IMR-90 (cell line): ENCODE measurements at places on chromosomes 6 and 20. TPM values are rescaled to one million over a fixed set of nuclear protein-coding genes. Genes with fewer than 3 reads are reported as not detected.

- no peak for DNase-seq
Observed at GRCh38 chr20:38473367-38473795, 738 bp downstream of the RALGAPB start.

DNA sequence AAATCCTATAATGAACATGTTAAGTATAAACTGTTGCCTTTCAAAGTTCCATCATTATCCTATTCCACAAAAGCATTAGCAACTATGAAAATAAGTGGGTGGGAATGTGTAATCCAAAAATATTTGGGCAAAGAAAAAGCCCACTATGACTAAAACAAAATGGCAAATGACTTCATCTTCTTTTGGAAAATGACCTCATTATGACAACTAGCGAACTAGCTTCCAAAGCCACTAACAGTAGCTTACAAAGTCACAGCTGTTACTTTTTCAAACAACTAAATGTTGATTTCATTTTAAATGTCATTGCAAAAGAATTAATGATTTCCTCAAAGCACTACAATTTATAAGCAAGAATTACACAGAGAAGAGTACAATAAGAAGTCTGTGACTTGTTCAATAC lies 49.8 kb upstream of the RUNX2 start:
- DNase-seq, result peak; percentile 54

DNA sequence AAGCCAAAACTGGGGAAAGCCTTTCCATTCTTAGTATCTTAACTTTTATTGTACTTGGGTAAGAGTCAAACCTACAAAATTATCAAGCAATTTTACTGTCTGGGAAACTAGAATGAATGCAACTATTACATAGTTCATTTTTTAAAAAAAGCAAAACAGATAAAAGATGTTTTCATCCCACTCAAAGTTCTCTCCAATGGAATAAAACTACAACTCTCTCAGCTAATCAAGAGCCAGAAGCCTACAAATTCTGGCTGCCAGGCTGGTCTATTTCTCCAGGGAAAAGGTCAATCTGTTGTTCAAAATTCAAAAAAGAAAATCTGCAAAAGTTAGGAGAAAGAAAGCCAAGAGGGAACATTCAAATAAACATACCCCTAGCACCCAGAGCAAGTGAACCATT lies 56.2 kb downstream of the COL12A1 start:
- no peak for DNase-seq

DNA sequence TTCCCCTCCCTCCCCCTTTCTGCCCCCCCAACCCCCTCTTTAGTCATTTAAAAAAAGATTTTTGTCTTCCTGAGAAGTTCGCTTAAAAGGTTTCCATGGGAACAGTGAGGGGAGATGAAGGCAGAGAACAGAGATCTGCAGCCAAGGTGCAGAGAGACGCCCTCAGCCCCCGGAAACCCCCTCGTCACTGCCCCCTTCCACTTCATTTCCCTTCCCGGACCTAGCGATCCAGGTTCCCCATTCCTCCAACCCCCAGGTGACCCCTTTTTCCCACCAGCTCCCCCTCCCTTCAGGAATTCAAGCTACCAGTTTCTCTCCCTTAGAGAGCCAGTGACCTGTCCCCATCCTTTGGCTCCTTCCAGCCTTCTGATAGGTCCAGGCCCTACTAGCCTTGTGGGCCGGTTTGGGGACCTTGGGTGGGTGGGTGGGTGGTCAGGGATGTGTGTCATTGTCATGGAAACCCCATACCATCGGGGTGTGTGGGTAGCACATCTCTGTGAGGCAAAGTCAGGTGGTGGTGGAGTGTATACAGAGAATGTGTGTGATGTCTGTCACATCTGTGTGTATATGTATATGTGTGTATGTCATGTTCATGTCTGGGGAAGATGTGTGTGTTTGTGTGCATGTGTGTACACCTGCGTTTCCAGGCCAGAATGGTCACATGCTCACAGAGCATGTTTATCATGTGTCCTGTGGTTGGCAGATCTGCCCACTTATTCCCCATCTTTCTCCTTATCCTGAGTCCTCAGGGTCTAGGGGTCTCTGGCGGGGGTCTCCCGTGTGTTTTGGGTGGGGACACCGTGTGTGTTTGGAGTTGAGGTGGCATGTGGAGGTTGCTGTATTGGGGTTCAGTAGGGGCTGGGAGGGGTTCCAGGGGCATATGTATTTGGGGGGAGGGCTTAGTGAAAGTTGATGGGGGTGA lies 7.0 kb downstream of the SYNGAP1 start:
- DNase-seq, result no peak

GRCh38 chr6:44439270-44440045 lies 52.0 kb downstream of the CDC5L start:
- DNase-seq, result peak; percentile 83

DNA sequence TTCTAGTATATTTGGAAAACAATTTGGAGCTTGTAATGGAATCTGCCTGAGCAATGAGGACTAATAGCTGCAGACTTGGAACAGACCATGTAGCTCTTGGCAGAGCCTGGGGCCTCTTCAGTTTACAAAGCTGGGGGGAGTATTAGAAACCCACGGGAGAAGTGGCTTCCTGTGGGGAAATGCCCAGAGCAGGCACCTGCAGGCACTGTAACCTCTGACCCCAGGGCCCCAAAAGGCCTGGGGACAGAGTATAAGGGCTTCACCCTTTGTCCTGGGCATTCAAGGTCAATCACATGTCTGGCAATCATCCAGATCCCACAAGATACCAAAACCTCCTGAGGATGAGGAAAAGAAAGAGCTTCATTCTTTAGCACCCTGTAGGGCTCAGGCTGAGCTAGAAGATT lies 19.4 kb downstream of the PKIG start:
- peak; percentile 87 for DNase-seq

The ETV7 gene
- under 0.01 and 0.18 TPM in 2 replicates for total RNA-seq

The OSBPL2 gene
- 27.6 and 28.6 TPM in 2 replicates for total RNA-seq

- DNase-seq, result no peak
Observed at GRCh38 chr20:57544838-57545564, 15.9 kb upstream of the PCK1 start.

The GUCA1A gene
- under 0.01 and 0.18 TPM in 2 replicates for total RNA-seq

DNA sequence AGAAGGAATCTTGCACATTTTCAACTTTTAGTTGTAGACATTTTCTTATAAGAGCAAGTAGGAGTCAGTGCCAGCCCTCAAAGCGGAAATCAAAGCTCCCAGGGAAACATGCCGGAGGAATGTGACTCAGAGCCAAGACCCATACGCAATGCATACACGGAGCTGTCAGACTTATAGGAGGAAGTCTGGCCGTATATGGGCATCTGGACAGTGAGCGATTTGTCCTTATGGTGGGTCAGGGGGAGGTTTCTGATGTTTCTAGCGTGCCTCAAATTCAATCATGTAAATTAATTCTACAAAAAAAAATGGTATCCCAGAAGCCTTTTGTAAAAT lies 3.6 kb upstream of the CCN2 start:
- DNase-seq, result peak; percentile 99

DNA sequence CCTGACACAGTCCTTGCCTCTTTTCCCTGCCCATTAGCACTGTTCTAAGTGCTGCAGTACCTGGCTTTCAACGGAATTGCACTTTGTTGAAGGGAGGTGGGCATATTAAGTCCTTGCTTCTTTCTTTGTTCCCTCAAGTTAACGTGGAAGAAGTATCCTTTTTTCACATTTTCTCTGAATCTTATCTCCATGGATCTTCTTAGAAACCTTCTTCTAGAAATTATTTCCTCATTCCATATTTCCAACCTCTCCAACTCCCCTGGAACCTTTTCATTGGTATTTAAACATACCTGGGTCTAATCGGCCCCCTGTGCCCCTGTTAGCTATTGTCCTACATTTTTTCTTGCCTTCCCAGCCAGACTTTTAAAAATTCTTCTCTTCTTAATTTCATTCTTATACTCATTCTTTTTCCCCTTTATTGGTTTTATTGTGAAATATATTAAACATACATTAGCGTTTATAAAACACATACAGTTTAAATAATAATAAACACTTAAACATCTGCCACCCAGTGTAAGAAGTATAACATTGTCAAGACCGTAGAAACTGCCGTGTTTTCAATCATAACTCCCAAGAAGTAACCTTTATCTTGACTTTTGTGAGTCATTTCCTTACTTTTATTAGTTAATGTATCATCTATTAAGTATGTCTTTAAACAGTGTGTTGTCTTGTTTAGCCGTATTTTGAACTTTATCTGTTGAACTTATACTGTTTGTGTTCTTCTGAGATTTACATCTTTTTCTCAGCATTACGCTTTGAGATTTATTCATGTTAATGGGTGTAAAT lies 118.2 kb downstream of the CDKAL1 start:
- DNase-seq, result peak; percentile 43

- DNase-seq, result peak; percentile 24
Observed at GRCh38 chr6:146578054-146578453, 20.7 kb upstream of the ADGB start.

GRCh38 chr6:154847318-154847717 lies 114.1 kb downstream of the SCAF8 start:
- no peak for DNase-seq

- DNase-seq, result peak; percentile 93
Observed at GRCh38 chr20:37516811-37517750, 4.0 kb upstream of the NNAT start.

The OPRL1 gene
- total RNA-seq, result 0.28 and 0.36 TPM in 2 replicates

- no peak for DNase-seq
Observed at GRCh38 chr20:38032585-38033329, 499 bp downstream of the TTI1 start.

GRCh38 chr6:158016571-158017383 lies 35.1 kb downstream of the SYNJ2 start:
- no peak for DNase-seq

The NHLRC1 gene
- 0.83 and 1.1 TPM in 2 replicates for total RNA-seq

DNA sequence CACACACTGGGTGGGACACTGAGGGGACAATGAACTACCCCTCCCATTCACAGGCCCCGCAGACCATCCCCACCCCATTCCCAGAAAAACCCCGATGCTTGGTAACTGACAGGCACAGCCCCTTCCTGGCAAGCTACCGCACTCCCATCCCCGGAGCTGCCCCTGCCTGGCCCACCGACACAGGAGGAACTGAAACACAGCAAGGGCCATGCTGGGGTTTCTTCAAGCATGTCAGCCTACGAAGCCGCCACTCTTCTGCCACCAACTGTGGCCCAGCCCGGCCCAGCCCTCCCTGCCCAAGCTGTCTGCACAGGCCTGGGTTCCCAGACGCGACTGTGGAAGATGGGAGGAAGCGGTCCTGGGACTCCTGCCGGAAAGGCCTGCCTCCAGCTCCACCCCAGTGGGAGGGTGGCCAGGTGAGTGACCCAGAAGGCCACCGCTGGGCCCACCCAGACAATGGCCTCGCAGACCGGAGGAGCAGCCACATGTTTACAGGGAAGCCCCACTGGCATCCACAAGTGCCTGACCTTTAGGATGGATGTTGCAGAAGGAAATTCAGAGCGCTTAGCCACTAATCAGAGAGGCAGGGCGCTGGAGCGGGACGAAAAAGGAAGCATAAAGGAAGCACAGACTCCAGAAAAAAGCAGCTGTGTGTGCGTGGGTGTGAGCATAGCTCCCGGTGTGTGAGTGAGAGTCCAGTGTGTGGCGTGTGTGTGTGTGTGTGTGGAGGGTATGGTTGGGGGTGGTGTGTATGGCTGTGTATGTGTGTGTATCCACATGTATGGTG lies 91.6 kb downstream of the PRND start:
- no peak for DNase-seq

DNA sequence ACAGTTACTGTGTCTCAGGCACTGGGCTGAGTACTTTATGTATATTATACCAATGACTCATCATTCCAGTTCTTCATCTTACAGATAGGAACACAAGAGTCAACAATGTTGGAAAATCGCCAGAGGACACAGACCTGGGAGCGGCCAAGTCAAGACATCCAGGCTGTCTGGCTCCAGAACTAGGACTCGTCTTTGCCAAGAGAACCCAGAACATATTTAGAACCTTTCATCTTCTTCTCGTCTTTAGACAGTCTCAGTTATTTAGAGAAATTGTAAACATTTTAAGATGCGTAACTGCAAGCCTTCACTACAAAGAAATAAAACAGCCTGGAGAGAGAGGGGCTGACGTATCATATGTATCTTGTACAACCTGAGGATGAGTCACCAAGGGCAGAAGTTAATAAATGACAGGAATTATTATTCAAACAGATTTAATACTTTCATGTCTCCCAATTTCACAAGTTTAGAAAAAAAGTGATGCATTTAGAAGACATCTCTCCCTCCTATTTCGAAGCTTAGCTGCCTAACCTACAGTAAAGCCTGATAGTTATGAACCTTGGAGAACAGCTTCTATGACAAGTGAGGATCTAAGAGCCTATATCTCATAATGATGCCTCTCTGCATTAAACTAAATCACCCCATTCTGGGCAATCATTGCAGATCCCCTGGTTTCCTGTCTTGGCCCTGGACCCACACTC lies 43.4 kb downstream of the SLC22A3 start:
- DNase-seq, result no peak

DNA sequence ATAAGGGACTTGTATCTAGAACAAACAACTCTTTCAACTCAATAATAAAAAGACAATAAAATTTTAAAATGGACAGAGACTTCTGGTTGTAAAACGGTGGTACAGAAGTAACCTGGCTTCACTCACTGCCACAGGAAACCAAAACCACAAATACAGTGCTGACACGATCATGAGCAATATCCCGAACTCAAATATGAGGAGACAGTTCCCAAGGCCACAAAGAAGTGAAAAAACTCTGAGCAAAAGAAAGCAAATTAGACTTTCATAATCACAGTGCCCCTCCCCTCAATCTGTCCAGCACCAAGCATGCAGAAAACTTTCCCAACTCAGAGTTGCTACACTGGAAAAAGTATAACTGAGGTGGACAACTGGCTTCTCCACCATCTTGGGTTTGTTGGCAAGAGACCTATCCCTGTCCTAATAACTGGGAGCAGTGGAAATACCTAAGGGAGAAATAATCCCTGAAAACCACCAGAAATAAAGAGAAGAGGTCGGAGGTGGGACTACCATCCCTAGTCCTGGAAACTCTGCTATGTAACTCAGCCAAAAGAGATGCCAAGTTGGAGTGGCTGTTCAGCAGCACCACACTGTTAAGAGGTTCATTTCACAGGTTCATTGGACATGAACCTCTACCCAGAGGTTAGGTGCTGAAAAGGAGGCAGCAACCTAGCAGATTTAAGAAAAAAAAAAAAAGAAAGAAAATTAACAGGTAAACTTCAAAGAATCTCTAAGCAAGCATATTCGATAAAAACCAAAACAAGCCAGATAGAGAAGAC lies 55.5 kb downstream of the REV3L start:
- peak; percentile 85 for DNase-seq

The SLC26A8 gene
- total RNA-seq, result not detected in 2 replicates

GRCh38 chr6:37987018-37987417 lies 167.5 kb downstream of the ZFAND3 start:
- peak; percentile 60 for DNase-seq
